Hematopoietic multipotent progenitor cell treated with erythropoietin and hydrocortisone succinate and interleukin-3 and kit ligand, for 4 days (in vitro differentiated cells): ENCODE measurements at places on chromosomes 7 and 10.

GRCh38 chr10:132001238-132001972 lies 19.7 kb upstream of the BNIP3 start:
- no peak for DNase-seq

DNA sequence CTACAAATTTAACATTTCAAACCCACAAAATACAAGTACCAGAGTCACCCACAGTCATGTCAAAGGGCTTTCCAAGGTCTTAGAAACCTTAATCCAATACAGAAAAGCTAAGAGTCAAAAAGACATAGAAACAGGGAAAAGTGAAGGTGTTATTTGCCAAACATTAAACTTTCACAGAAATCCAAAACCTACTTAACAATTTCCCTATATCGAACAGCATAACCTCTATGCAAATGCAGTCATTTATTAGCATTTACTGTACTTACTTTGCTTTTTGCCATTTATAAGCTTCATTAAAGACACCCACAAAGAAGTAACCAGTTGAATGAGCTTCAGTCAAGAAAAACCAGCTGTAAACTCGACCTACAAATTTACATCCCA lies 1.6 kb downstream of the PANK1 start:
- no peak for DNase-seq

GRCh38 chr10:3433988-3434387 lies 261.4 kb upstream of the PITRM1 start:
- DNase-seq: no peak

DNA sequence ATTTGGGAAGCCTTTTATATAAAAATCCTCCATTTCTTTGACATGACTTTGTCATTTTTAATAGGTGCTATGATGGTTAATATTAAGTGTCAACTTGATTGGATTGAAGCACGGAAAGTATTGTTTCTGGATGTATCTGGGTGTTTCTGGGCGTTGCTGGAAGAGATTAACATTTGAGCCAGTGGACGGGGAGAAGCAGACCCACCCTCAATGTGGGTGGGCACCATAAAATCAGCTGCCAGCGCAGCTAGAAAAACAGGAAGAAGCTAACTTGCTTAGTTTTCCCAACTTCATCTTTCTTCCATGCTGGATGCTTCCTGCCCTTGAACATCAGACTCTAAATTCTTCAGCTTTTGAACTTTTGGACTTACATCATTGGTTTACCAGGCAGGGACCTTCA lies 1003.0 kb downstream of the SORCS3 start:
- DNase-seq: no peak

DNA sequence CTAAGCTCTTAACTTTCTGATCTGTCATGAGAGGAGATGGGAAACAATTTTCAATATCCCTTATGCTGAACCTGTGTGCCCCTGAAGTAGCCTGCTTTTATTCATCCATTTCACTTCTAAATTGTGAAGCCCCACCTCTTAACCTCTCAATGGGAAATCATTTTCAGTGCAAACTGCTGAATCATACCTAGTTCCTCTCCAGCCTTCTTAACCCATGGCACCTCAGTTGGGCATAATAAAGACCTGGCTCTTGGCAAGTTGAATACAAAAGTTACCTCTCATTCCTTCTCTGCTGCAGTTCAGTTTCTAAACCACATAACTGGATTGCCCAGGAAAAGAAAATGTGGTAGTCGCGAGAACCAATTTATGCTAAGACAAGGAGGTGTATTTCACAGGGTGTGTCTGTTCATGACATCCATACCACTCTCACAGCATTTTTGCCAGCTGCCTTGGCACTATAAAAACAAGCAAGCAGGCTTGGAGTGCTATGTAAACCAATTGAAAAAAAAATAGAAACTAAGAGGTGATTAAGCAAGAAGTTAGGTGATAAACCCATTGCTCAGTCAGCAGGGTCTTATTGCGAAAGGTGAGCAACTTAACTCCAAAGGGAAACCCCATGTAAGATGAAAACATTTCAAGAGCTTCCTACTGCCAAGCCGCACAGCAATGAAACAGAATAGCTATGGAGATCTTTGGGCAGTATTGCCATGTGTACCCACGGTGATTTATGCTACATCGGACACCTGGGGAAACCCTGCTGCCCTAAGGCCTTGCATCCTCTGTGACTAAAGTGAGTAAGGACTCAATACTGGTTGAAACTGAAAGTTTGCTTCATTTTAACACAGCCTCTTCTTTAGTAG lies 57.0 kb upstream of the DKK1 start:
- peak; percentile 33 for DNase-seq

GRCh38 chr7:132764762-132765161 lies 188.5 kb upstream of the PLXNA4 start:
- DNase-seq: no peak

DNA sequence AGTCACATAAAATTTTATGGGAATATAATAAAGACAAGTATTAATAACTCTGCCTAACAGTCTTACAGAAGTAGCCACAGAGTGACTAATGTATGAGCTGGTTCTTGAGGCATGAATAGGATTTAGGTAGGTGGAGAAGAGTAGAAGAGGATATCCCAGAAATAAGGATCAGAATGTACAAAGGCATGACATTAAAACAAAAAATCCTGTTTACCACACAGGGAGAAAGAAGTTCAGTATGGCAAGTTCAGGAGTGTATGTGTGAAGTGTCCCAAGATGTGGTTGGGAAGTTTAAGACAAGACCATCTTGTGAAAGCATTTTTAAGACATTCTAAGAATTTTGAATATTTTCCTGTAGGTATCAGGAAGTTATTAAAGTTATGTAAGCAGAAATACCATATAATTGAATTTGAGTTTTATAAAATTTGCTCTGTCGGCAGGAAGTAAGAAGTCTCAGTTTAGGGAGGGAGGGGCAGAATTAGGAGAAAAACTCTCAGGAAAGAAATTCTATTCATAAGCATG lies 64.7 kb upstream of the CAV2 start:
- DNase-seq: no peak

GRCh38 chr7:145293754-145294153 lies 457.9 kb upstream of the TPK1 start:
- DNase-seq: no peak

GRCh38 chr10:29185050-29185449 lies 103.8 kb upstream of the LYZL1 start:
- no peak for DNase-seq

DNA sequence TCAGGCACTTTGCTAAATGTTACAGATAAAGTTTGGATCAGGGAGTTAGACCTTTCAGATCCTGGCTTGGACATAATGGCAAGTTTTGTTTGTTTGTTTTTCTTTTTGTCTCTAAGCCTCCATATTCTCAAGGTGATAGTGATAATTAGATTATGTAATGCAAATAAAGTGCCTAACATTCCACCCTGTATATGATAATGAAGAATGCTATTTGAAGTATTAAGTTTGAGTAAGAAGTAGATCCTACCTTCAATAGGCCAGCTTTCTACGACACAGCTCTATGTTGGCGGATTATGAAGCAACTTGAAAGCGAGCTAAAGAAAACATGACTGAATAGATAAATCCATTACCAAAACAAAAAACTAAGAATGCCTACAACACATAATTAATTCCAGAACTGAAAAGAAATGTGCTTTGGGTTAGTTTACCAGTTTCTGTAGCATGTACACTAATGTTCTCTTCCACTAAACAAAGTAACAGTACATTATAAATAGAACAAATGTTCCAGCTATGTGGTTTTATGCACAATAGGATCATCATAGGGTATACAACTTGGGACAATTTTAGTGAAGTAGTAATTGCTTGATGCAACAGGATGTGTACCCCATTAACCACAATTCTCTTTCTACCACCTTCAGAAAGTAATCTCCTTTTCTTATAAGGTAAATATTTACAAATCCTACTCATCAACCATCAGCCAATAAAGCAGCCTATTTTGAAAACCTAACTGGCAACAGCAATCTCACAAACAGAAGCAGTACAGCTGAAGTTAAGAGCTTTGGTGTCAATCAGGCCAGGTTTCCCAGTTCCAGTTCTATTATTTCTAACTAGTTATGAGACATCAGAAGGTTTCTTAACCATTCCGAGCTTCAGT lies 1.5 kb downstream of the SEM1 start:
- no peak for DNase-seq

- no peak for DNase-seq
Observed at GRCh38 chr7:3958109-3958483, 657.0 kb downstream of the SDK1 start.

DNA sequence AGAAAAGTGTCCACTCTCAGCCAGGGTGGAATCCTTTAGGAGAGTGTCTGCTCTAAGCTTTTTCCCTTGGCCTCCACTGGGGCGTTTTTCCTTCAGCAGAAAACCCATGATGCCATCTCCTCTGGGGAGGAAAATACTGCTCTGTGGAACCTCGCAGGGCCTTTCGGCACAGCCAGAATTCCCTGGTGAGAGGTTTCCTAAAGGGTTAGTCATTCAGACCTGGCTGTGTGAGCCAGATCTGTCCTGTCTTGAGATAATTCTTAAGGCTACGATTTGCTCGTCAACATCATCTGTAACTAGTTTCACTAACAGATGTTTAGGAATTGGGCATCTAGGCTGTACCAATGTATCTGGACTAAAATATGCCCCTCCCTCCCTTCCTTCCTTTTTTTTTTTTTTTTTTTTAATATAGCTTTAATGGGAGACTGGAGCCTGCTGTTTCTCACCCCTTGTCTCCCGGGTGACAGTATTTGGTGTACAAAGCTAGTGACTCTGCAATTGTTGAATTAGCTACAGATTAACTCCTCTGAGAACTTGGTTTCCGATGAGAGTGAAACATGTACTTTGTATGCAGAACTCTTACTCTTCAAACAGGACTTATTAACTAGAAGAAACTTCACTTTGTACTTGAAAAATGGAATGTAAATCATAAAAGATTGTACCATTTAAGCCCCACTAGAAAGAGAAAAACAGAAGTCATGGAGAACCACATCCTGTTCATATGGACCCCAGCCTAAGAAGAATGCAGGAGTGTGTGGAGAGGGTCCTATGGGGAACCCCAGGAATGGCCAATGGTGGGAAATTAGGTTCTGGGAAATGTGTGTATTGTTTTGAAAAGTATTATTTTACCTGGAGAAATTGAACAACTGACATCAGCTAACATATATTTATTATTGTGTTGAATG lies 230.9 kb downstream of the CAMK1D start:
- peak; percentile 39 for DNase-seq

GRCh38 chr7:45985902-45986301 lies 64.8 kb upstream of the IGFBP3 start:
- DNase-seq: no peak

- no peak for DNase-seq
Observed at GRCh38 chr10:31677195-31678138, 251.2 kb downstream of the ARHGAP12 start.

DNA sequence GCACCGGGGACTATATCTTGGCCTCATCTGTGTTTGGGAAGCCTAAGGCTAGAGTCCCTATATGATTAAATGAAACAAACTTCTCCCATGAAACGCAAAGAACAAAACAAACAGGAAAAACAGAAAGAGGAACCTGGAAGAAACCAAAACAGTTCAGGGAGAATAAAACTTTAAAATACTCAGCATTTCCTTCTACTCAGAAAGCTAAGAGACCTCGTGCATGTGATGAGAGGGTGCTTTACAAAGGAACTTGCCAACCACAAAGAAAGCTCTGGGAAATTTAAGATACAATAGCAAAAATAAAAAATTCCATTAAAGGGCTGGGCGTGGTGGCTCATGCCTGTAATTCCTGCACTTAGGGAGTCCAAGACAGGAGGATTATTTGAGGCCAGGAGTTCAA lies 6.9 kb downstream of the PILRA start:
- no peak for DNase-seq

GRCh38 chr10:110392121-110392520 lies 87.4 kb upstream of the SMNDC1 start:
- DNase-seq: no peak

DNA sequence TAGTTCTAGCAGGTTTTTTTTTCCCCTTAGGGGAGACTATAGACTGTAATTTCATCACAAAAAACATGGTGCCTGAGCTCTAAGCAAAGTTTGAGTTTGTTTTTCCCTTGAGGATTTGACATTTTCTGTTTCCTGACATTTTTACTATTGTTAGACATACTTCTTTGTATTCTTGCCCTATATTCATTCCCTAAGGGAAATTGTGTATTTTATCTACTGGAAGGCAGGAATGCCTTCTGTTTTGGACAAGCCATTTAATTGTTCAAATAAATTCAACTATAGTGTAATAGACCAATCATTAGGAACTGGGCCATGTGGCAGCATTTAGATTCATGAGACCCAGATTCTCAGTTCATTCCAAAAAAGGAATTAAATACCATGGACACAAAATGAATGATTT lies 335.0 kb downstream of the EXOC4 start:
- DNase-seq: no peak

- DNase-seq: no peak
Observed at GRCh38 chr10:97157578-97158095, 28.1 kb downstream of the SLIT1 start.

- DNase-seq: no peak
Observed at GRCh38 chr7:55912748-55913158, 25.5 kb downstream of the ZNF713 start.

DNA sequence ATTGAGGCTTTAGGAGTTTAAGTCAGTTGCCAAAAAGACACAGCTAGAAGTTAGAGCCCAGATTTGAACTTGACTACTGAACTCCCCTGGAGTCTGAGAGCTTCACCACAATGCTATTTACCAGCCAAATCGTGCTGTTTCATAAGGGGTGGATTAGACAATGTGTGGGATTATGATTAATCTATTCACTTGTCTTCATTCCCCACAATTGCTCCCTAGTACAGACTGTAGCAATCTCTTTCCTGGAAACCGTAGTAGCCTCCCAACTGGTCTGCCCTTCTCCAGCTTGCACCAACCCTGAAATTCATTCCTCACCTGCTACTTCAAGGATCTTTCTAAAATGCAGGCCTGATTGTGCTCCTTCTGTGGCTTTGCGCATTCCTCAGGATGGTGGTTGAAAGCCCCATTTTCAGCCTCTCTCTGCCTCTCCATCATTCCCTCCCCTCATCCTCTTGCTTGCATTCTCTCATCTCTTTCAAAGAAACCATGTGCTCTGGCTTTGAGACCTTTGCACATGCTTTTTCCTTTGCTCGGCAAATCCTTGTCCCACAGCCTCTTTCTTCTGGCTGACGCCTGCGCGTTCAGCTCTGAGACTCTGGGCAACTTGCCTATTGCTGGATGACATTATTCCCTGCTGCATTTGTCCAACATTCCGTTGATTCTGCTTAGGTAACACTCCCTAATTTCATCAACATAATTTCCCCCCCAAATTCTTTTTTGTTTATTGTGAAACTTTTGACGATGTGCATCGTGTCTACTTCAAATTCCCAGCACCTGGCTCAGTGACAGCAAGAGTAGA lies 145.1 kb downstream of the ADRA2A start:
- DNase-seq: no peak

DNA sequence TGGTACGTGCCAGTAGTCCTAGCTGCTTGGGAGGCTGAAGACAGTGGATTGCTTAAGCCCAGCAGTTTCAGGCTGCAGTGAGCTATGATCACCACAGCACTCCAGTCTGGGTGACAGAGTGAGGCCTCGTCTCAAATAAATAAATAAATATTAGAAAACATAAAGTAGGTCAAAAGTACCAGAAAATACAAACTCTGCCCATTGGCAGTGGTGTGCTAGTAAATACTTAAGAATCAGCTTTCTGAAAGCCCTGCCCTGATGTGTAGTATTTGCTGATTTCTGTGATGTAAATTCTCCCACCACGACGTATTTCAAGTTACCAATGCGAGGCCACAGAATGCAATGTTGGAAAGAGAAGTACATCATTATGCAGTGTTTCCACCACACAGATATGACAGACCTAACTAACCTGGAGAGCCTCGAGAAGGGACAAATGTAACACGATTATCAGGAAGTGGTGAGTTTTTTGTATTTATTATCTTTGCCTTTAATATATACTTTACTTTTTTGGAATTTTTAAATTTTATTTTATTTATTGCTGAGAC lies 11.8 kb upstream of the MAP3K8 start:
- DNase-seq: peak; percentile 45
